ENCODE measurements at places on chromosomes 7 and 10.

DNA sequence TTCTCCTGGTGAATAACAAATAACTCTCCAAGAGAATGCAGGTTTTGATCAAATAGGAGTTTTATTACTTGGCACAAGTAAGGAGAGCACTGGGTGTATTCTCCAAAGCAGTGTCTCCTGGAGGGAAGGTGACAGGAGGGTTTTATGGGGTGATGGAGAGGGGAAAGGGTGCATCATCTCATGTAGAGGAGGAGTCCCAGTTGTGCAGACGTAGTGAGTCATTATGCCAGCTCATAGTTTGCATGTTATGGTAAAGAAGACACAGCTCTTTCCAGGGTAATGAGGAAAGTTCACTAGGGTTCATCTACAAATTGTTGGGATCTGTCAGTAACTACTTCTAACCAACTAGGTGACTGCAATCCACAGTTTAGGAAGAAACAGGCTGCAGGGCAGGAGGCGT is 347.9 kb upstream of the MEOX2 start:
- no peak for DNase-seq

GRCh38 chr10:58573144-58573543 is 60.5 kb downstream of the BICC1 start:
- no peak for DNase-seq

GRCh38 chr10:68526634-68527307 is 552 bp downstream of the SLC25A16 start:
- no peak for DNase-seq

- no peak for DNase-seq
Measured at GRCh38 chr10:92278996-92279696, 11.7 kb downstream of the CPEB3 start.

DNA sequence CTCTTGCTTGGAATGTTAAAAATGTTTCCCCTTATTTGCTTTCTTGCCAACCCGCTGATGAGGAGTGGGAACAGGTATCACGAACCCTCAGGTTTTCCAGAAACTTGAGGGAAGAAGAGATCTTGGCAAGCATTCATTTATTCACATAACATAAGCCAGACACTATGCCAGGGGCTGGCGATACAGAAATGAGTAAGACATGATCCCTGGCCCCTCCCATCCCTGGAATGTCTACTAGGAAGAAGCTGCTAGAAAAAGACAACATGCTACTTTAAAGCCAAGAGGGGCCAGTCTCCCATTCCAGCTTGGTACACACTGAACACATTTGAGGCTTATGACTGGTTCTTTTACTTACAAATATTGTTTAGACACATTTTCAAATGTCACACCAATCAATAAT is 26.4 kb downstream of the SLC35B4 start:
- no peak for DNase-seq

- no peak for DNase-seq
Measured at GRCh38 chr7:51054231-51054630, 262.4 kb downstream of the COBL start.

- DNase-seq, result peak; percentile 59
Measured at GRCh38 chr10:101291331-101292193, 62.3 kb upstream of the LBX1 start.

- no peak for DNase-seq
Measured at GRCh38 chr10:121690152-121690848, 92.1 kb upstream of the FGFR2 start.

DNA sequence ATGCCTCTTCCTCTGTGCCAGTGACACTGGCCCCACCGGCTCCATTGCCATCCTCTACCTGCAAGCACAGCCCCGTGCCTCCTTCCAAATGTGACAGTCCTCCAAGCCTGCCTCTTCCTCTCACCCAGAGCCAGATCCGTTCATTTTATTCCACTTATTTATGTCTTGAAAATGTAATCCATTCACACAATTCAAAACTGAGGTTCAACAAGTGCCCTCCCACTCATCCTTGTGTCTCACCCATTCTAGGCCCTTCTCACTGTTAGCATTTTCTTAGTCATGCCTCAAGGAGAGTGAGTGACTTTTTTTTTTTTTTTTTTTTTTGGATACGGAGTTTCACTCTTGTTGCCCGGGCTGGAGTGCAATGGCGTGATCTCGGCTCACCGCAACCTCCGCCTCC is 41.7 kb downstream of the FKBP6 start:
- no peak for DNase-seq

DNA sequence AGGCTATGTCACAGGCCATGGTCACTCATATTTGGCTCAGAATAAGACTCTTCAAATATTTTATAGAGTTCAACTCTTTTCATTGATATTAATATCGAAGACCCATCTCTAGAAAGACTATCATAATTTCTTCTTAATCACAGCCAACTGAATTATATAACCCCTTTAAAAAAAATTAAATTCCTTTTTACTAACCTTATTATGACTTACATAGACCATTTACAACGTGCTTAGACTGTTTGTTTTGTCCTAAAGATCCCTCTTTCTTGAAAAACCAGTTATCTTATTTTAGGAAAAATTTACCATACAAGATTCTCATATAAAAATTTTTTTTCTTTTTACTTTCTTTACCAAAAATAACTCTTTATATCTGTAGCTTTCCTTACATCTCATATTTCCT is 10.2 kb upstream of the TMEM254 start:
- no peak for DNase-seq

DNA sequence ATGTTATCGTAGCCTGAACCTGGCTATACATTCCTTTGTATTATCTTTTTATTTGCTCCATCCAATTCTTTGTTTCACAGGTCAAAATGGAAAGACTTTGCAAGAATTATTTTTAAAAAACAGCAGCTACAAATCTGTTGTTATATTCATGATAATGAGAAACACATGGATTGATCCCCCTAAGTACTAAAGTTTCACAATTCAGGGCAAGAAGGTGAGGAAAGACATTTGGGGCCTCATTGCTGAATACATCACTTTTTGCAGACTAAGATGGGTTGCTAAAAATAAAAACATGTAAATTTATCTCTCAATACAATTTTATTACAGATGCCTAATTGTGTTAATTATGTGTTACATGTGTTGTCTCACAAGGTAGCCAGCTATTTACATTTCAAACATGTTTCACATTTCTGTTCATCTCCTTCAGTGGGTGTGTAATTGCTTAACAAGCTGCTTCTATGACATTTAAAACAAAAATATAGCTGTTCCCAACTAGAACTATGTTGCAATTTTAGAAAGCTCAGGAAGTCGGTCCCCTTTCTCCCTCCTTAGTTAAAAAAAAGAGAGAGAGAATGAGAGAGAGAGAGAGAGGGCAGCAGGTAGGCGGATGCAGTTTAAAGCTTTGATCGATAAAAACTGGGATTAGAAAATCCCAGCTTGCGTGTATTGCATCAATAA is 606.3 kb upstream of the FZD8 start:
- no peak for DNase-seq

DNA sequence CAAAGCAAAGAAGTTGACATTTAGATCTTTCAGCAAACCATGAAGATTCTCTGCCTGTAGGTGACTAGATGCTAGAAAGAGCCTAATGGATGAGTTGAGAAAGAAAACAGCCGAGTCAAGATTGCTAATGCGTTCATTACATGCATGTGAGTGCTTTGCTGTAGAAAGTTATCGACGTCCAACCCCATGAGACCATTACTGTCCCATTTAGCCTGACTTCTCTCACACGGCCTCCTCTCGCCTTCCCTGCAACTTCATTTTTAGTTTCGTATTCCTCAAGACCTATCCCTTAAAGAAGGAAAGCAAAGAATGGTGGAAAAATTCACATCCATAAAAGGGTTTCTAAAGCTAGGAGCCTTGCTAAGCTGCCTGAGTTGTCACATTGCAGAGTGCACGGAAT is 113.7 kb upstream of the DPP6 start:
- no peak for DNase-seq

GRCh38 chr7:80374321-80374720 is 137.5 kb downstream of the GNAT3 start:
- DNase-seq, result no peak

DNA sequence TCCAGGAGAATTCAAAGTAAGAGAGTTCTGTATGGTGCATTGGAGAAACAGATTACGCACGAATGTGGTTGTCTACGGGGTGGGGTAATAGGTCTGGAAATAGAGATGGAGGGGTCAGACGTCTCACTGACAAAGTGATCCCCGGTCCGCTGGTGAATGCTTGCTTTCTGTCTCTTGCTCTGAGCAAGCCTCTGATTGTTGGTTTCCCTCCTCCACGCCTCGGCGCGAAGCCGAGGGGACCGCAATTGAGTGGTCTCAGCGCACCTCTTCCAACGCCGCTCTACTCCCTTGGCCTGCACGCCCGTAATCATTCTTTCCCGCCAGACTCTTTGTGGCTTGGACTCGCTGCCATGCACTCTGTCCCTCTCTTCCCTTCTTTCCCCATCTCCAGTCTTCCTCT is 46.5 kb upstream of the PFKP start:
- no peak for DNase-seq

DNA sequence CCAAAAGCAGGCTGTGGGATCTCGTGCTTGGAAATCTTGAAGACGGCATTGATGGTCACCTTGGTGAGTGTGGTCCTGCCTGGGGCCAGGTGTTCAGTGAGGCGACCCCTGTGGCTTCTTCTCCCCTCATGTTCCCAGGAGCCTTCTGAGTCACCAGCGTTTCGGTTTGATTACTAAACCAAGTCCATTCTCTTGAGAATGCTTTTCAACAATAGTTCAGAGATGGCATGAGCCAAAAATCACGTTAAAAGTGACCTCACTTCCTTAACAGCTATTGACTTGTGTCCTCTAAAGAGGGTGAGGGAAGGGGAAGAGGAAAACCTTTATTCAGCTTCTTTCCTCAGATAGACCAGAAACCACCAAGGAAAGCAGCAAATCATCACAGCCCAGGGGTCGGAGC is 315.2 kb downstream of the GATA3 start:
- DNase-seq, result no peak

DNA sequence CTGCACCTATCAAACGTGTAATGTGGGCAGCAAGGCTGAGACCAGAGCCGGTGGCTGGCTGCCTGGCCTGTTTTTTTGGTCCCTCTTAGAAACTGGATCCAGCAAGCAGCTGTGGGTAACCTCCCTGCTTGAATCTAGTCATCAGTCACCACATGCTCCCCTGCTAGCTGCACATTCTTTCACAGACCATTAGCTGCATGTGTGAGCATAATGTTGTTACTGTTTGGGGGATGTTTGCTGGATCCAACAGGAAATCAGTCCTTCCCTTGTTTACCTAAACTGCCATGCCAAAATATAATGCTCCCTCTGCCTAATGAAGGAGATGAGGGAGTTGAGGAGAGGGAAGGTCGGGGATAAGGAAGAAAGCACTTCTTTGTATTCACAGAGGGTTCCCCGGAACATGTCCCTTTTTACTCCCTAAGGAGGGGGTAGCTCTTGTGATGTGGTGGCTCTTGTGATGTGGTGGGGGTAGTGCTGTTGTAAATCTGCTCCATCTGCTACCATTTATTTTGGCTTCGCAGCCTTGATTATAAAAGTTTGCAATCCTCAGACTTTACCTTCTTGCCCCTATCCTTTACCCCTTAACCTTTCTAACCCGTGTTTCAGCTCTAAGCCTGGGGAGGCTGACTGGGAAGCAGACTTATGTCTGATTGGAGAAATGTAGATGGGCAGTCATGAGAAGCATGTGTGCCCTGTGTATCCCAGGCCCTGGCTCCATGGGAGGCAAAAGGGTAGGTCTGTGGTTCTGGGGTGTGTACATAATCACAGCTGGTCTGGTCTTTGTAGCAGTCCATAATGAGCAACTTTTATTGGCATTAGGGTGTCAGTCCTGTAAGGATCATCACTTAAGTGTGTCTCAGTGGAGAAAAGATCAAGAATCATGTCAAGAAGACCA is 20.8 kb downstream of the LOXL4 start:
- DNase-seq, result no peak

GRCh38 chr10:122464586-122464985 is 3.2 kb downstream of the HTRA1 start:
- no peak for DNase-seq

- no peak for DNase-seq
Measured at GRCh38 chr7:26437003-26437532, 145.4 kb downstream of the SNX10 start.

DNA sequence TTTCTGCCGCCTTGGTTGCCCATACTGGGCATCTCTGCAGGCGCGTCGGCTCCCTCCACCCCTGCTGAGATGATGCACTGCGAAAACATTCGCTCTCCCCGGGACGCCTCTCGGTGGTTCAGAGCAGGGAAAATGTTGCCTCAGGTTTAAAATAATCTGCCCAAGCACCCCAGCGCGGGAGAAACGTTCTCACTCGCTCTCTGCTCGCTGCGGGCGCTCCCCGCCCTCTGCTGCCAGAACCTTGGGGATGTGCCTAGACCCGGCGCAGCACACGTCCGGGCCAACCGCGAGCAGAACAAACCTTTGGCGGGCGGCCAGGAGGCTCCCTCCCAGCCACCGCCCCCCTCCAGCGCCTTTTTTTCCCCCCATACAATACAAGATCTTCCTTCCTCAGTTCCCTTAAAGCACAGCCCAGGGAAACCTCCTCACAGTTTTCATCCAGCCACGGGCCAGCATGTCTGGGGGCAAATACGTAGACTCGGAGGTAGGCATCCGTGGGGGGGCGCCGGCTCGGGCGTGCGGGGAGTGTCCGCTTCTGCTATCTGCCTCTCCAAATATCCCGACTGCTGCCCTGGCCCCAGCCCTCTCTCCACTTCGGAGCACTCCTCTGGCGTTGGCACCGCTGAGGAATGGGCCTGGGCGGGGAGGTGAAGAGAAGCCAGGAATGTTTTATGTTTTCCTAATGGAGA is at the start of gene CAV1:
Gene CAV1, plus strand, starts transcription at position 428 of the 689 bp plus-strand sequence. Its CDS starts 27 bp downstream, at position 455.
- DNase-seq, result peak; percentile 84

- DNase-seq, result no peak
Measured at GRCh38 chr7:8605221-8605620, 171.8 kb downstream of the NXPH1 start.

GRCh38 chr7:73668103-73668885 is 663 bp downstream of the VPS37D start:
- no peak for DNase-seq

DNA sequence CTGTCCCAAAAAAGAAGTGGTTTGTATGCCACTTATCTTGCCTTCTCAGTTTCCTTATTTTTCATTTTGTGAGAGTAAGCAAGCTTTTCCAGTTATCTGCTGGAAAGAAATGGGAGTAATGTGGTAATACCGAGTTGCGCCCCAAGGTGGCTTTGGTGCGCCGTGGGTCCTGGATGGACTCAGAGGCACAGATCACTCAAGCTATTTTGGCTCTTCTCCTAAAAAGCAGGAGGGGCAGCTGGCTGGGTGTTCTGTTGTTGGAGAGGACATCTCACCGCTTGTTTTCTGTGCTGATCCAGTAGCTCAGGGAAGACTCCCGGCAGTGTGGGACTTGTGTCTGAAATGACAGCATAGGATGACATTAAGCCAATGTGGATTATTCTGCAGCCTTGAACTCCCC is 16.4 kb downstream of the PRKRIP1 start:
- DNase-seq, result no peak

GRCh38 chr7:27245798-27246691 is 3.4 kb downstream of the EVX1 start:
- no peak for DNase-seq

DNA sequence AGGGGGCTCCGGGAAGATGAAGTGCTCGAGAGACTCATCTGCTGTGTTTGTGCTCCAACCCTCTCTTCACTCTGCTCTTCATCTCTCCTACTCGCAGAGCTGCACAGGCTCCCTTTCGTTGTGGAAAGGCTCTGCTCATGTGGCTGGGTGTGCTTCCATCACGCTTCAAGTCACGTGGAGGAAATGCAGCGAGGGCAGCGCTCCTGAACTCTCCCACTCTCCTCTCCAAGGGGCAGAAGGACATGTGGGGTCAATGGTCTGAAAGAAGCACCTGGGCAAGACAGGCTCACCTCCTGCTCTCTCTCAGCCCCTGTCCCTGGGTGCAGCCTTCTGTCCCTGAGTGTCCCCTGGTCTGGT is 72.6 kb downstream of the USP6NL start:
- DNase-seq, result no peak

All from lower lobe of right lung (tissue), 2 donors.